Fibroblast of the aortic adventitia (primary cell): ENCODE measurements at places on chromosomes 5 and 9. TPM values are rescaled to one million over a fixed set of nuclear protein-coding genes. Genes with fewer than 3 reads are reported as not detected.

DNA sequence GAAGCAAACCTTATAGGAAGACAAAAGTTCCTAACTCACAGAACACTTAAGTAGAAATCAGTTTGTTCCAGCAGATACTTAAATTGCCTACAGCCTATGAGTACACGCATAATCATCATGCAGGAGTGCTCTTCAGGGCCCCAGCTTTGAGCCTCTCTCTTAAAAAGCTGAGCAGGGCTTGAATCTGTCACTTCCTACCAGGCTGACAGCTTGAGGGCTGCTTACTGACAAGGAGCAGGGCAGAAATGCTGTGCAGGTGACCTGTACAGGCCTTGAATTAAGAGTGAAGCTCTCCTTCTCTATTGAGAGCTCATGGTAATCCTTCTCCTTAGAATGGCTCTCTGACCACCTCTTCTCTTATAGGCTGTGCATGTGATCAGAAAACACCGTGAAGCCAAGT is 66.5 kb upstream of the MAST4 start:
- DNase-seq = no peak

- DNase-seq = no peak
These were observed 405.3 kb downstream of the TLE4 start for GRCh38 chr9:79977074-79977435.

- DNase-seq = no peak
These were observed 41.5 kb downstream of the TENT4A start for GRCh38 chr5:6754766-6755165.

GRCh38 chr5:59276325-59276675 is 617.2 kb downstream of the PDE4D start:
- no peak for DNase-seq

DNA sequence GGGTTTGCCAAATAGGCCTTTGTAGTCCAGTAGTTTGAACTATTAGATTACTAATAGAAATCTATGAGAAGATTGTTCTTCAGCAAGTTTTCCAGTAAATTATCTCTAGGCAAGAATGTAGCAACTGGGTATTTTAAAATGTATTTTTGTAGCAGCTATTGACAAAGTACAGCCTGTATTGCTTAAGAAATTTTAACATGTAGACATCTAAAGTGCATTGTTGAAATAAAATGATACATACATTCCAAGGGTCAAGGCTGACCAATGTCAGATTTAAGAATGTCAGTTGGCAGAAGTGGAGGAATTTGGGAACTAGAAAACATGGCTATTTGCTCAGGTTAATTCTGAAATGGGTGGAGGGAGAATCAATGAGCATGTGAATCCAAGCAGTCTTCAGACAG is 57.5 kb upstream of the ZSWIM6 start:
- DNase-seq = peak; percentile 88

DNA sequence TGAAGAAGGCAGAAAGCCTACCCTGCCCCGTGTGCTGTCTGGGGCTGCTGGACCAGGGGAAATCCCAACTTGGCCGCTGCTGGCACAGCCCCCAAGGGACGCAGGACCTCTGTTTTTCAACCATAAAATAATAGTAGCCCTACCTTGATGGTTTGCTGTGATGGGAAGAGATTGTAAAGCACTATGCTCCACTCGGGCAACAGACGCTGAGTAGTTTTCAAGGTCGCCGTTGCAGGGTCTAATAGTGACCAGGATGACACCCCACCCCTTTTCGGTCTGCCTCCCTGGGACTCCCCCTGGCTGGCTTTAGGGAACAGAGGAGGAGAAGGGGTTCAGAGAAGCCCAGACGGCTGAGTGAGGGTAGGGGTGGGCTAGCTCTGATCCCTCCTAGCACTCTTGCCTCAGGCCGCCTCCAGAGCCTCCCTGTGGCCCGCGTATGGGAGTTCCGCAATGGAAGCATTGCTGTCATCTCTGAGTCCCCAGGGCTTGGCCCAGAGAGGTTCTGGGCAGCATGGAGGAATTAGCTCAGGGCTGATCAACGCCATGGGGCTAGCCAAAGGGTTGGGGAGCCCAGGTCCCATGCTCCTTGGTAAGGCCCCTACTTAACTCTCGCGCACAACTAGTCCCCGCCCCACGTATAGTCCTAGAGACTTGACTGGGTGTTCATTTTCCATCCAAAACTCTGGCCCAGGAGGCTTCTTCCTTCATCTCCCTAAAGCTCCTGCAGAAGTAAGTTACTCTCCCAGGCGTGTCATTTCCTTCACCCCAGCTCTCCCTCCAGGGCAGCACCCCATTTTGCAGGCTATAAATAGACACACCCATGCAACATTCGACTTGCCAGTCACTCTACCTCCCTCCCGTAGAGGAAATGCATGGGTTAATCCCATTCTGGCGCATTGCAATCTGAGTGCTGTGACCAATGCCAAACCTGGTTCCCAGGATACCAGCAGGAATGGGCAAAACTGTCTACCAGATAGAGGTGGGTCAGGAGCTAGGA is 1.1 kb upstream of the IRF1 start:
- no peak for DNase-seq

DNA sequence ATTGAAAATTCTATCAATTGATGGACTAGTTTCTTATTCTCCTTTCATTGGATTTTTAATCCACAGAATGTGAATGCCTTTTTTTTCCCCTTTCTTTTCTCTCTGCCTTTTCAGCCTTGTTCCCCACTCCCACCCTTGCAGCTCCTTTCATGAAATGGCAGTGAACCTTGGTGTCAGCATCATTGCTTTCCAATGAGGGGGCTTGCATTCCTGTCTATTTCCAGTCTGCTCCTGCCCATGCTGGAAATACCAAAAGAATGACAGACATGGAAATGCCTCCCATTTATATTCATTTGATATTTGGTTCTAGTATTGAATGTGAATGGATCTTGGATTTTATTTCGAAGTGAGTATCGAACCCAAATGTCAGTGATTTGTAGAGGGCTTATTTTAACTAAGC is 162.7 kb upstream of the SGCD start:
- DNase-seq = no peak

- DNase-seq = no peak
These were observed 545 bp downstream of the HMGCS1 start for GRCh38 chr5:43312699-43313034.

DNA sequence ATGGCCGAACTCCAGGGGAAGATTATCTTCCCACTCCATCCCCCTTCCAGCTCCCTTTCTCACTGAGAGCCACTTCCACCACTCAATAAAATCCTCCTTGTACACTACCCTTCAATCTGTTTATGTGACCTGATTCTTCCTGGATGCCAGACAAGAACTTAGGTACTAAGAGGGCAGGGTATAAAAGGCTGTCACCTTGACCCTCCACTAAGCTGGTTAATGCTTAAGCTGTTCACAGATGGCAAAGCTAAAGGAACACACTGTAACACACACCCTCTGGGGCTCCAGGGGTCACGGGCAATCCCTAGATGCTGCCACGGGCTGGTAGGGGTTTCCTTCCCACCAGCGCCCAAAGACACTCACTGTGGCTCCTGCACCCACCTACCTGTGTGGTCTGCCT is 58.6 kb upstream of the IL6ST start:
- DNase-seq = no peak

- peak; percentile 51 for DNase-seq
These were observed 117.6 kb downstream of the CARTPT start for GRCh38 chr5:71836559-71837112.

- DNase-seq = no peak
These were observed 98.5 kb downstream of the ESM1 start for GRCh38 chr5:54886866-54887265.

GRCh38 chr9:127890053-127890452 is 9.3 kb downstream of the ST6GALNAC6 start:
- DNase-seq = no peak

- DNase-seq = peak; percentile 46
These were observed 2.0 kb downstream of the GALNT12 start for GRCh38 chr9:98809311-98810101.

DNA sequence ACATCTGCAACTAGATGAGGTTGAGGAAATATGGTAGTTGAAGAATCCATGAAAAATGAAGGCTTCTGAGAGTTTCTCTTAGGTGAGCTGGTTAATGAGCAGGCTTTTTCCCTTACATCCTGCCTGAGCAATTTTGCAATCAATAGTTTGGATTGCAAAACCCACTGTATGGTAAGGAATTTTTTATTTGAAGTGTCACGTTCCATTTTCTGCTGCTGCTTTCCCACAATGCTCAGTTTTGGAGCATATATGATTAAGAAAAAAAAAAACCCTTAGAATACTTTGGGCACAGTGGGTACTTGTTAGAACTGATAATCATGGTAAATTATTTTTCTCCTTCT is 144.2 kb downstream of the PCSK1 start:
- peak; percentile 47 for DNase-seq

DNA sequence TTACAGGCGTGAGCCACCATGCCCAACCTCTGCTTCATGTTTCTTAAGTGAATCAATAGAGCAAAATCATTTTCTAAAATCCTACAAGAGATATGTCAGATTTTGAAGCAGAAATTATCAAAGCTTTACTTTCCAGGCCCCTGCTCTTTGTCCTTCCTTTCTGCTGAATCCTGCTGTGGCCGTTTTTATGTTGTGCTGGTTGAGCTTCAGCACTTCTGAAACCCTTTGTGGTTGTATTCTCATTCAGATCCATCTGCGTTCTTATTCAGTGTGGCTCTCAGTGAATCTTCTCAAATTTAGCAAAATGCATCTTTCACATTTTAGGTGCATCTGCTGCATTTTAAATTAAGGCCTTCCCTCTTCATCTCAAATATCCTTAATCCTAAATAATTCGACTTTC is 26.0 kb downstream of the JMY start:
- no peak for DNase-seq

DNA sequence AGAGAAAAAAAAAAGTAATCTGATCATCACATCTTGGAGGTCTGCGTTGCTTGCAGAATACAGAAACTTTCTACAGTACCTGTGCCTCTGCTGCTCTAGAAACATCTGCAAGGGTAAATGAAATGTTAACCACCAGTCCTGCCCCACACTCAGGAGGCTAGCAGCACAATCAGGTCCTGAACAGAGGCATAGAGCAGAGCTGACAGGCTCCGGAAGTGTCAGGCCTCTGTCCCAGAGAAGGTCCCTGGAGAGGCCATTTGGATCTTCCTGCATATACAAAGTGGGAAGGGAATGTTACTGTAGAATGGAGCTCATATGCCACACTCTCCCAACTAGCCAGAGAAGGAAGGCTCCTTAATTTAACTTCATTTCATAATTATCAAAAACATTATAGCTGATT is 7.2 kb downstream of the NRG2 start:
- DNase-seq = no peak

- DNase-seq = no peak
These were observed 185.7 kb downstream of the NR3C1 start for GRCh38 chr5:143217804-143218160.

GRCh38 chr9:36402536-36402935 is 2.5 kb upstream of the RNF38 start:
- DNase-seq = no peak

- DNase-seq = peak; percentile 37
These were observed 65.6 kb downstream of the RALGPS1 start for GRCh38 chr9:126980231-126980630.

DNA sequence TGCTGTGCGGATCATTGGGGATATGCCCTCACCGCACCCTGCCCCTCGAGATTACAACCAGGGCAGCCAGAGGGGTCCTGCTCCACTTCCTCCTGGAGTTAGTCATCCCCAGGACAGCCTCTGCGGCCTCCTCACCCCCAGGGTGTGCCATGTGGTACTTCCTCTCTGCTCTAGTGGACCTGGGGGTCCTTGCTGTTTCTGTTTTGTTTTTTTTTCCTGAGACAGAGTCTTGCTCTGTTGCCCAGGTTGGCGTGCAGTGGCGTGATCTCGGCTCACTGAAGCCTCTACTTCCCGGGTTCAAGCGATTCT is 5.2 kb upstream of the FCN1 start:
- DNase-seq = no peak

DNA sequence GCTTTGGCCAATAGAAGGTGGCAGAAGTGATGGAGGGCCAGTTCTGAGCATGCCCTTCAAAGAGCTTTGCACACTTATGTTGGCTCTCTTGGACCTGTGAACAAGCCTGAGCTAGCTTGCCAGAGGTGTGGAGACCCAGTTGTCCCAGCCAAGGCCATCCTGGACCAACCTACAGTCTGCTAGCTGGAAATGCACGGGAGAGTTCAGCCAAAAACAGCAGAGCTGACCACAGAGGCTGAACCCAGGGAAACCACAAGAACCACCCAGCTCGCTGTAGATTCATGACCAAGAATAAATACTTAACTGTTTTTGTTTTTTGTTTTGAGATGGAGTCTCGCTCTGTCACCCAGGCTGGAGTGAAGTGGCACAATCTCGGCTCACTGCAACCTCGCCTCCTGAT is 65.4 kb upstream of the HAND1 start:
- DNase-seq = peak; percentile 37

GRCh38 chr9:116144038-116144437 is 9.6 kb upstream of the PAPPA start:
- DNase-seq = peak; percentile 79

GRCh38 chr5:111251921-111252320 is 27.7 kb downstream of the CAMK4 start:
- DNase-seq = peak; percentile 17

- DNase-seq = peak; percentile 39
These were observed 1.1 kb downstream of the DNAJC21 start for GRCh38 chr5:34930462-34930844.

Gene PLPP7
- 5.6 and 9.8 TPM in 2 replicates for total RNA-seq

Gene OGN
- 140 and 166 TPM in 2 replicates for total RNA-seq

Gene TAF11L8
- not detected in 2 replicates for total RNA-seq

Gene SLC1A1
- total RNA-seq = 9.6 and 41.7 TPM in 2 replicates

Gene GFI1B
- not detected in 2 replicates for total RNA-seq

Gene TNC
- total RNA-seq = 8.3 and 49.7 TPM in 2 replicates

Gene TAF11L10
- total RNA-seq = not detected in 2 replicates

Gene NAA35
- total RNA-seq = 25.9 and 47.0 TPM in 2 replicates

Gene PCDHGB4
- 9.0 and 17.4 TPM in 2 replicates for total RNA-seq

Gene PRR7
- total RNA-seq = 2.2 and 8.8 TPM in 2 replicates

Gene PRSS3
- 5.7 and 145 TPM in 2 replicates for total RNA-seq
